ENCODE measurements at places on chromosomes 4 and X.

- DNase-seq = no peak
Measured at GRCh38 chr4:40856840-40857362, 107.1 kb downstream of the NSUN7 start.

DNA sequence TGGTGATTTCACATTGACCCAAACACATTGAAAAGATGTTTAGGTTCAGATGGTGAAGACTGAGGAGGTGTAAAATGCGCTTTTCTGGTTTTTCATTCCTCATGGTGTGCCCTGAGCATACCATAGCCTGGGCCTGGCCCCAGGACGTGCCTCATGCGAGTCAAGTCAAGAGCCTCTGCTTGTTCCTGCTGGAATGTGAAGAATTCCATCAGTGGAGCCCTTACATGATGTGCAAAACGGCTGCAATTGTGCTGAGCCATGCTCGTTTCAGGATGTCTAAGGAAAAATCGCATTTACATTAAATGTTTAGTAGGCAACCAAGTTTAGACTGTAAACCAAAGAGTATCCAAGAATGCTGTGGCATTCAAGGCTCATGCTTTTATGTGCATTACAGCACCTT lies 34.9 kb downstream of the GYG2 start:
- DNase-seq = no peak

DNA sequence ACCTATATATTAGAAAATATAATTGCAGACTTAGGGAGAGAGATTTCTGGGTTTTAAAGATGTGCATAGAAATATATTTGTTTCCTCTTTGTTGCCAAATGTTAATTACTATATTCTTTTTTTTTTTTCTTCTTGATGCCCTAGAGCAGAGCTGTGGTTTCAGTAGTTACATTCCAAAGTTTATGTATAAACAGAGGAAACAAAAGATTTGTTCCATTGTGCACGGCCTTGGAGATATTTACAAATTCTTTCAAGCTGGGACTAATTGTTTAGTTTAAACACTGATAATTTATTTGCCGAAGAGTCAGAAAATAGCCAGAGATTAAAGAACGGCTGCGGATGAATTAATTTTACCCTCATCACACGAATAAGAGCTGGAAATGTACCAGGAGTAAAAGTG lies 85.1 kb downstream of the USP46 start:
- no peak for DNase-seq

- no peak for DNase-seq
Measured at GRCh38 chr4:140372751-140373327, 607 bp upstream of the SCOC start.

- DNase-seq = no peak
Measured at GRCh38 chr4:73843369-73843768, 6.9 kb downstream of the CXCL6 start.

DNA sequence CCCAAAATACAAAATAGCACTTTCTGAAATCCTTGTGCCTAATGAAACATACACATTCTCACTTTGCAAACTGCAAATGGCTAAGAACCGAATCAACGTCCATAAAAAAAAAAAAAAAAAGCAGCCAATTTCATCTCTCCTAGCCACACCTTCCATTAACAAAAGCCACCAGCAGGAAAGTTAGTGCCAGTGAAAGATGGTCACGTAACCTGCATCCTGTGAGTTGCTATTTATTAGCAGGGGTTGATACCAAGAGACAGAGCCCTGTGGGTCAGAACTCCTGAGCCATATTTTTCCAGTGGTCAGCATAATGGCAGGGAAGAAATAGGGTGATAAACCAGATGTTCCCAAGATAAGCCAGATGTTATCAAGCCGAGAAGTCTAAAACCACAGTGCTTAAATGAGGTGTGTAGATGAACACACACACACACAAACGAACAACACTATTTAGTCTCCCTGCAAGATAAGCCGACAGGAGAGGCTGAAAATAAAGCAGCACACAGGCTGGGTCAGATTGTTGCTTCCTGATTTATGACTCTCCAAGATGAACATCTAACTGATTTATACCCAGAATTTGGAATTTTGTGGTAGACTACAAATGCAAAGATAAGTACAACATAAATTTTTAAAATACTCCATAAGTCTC lies 11.5 kb downstream of the PPARGC1A start:
- DNase-seq = no peak

GRCh38 chr4:113094331-113094730 lies 44.9 kb downstream of the ANK2 start:
- no peak for DNase-seq

DNA sequence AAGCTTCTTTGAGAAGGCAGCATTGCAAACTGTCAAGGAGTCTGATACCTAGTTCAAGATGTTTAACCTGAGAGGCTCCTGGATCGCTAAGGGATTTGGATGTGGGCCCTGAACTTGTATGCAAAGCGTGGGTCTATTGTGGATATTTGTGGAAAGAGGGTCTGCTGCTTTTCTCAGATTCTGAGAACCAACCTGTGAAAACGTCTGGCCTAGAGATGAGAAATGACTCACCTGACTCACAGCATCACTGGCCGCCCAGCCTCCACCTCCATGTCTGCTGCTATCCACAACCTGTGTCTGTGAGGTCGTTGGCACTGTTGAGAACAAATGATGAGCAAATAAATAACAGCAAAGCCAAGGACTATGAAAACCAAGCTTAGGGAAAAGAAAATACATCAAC lies 33.3 kb upstream of the PROM1 start:
- DNase-seq = no peak

GRCh38 chr4:145937971-145938611 lies 532 bp downstream of the ZNF827 start:
- DNase-seq = no peak

- no peak for DNase-seq
Measured at GRCh38 chr4:15931451-15932210, 6.9 kb downstream of the FGFBP1 start.

DNA sequence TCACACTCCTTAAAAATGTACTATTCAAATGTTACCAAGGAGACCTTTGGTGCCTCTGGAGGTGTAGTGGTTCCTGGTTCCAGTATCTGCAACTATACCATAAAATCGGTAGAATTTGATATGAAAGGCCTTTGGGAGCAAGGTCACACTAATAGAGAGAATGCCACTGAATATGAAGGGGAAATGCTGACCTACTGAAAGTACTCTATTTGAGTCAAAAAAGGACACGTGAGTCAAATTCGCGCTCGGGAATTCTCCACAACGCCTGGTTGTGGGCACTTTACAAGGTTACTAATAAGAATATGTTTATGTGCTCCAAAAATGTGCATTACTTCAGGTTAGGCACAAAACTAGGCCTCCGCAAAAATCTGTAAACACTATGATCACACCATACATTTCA lies 39.5 kb upstream of the RELL1 start:
- DNase-seq = no peak

DNA sequence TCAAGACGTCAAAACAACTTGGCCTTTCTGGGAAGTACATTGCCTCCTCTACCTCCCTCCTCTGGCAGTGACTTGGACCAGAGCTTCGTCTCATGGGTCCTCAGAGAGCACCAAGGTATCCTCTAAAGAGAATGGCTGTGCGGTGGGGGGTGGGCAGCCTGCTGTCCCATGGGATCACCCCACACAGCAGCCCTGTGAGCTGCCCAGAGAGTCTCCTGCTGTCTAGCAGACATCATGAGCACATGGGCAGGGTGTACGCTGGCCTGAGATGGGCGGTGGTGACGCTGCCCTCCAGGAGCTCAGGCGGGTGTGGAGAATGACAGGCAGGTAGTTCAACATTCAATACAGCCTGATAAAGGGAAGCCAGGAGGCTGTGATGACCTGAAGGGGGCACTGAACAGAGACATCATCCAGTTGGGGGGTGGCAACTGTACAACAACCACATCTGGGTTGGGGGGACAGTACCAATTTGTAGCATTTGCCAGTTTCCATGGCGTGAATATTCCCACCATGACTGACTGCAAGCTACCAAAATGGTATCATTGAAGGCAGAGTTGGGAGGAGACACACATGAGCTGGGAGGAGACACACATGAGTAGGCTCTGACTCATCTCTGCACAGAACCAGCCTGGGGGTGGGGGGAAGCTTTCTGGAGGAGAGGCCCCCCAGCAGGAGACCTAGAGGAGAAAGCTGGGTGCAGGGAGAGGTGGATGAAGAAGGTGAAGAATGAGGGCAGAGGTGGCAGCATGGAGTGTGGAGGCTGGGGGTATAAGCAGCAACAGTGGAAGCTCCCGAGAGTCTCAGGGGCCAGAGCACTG lies 35.9 kb downstream of the C4orf50 start:
- DNase-seq = no peak

DNA sequence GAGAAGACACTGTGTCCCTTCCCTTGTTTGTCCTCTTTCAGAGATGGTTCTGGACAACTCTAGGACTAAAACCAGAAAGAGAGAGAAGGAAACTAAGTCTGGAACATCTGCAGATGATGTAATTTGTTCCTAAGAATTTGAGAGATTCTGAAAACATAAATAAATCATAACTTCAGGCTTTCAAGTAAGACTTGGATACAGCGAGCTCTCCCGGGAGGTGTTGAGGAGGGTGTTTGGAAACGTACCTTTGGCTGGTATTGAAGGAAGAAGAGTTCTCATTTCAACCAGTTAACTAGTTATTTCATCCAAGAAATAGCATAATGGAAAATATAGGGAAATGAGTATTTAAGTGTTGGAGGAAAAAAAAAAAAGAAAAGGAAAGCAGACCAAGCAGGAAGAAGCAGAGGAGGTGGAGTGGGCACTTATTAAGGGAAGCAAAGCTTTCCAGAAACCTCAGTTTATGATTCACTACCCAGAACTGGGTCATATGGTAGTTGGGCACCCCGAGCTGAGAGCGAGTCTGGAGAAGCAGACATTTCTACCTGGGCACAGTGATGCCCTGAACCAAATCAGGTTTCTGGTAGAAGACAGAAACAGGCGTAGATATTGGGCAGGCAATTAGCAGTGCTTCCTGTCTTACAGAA lies 26.9 kb downstream of the CCNG2 start:
- DNase-seq = no peak

DNA sequence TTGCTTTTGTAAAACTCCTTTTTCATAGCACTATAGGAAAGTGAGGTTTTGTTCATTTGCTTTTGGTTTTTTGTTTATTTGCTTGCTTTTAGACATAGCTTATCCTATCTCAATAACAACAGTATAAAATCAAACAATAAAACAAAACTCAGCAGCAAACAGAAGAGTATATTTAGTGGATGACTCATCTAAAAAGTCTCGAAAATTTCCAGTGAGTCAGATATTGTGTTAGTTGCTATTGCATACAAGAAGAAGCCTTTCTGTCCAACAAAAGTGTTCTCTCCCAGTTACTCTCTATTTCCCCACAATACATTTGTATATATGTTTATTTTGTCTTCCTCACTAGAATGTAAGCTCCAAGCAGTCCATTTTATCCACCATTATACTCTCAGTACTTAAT lies 36.0 kb upstream of the NPNT start:
- peak; percentile 16 for DNase-seq

GRCh38 chr4:141132072-141132708 lies 1.1 kb downstream of the RNF150 start:
- DNase-seq = no peak

DNA sequence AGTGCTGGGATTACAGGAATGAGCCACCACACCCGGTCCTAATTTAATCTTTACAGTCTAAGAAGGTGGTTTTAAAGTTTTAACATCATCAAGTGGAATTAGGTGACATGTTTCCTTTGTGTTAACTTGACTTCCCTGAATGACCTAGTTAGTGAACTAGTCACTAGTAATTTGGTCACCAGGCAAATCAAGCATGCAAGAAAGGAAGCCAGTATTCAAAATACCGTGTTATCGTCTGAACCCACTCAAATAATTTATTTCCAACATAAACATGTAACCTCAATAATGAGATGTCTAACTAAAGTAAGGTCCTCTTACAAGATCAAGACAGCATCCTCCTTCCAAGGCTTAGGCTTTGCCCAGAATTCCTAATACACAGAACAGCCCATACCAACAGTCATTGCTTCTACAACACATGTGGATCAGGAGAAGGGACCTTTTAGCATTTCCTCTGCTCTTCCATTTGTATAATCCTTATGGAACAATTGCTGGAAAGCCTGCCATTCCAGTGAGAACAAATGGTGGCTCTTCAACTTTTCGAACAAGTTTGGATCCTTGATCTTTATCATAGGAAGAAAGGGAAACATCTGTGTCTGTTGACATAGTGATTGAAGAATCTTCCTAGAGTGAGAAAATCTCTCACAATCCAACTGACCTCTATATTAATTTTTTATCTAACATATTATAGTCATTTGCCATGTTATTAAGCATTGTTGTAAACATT lies 97.2 kb downstream of the ANXA3 start:
- no peak for DNase-seq

GRCh38 chrX:47958761-47959342 lies 44.9 kb downstream of the ZNF182 start:
- no peak for DNase-seq

DNA sequence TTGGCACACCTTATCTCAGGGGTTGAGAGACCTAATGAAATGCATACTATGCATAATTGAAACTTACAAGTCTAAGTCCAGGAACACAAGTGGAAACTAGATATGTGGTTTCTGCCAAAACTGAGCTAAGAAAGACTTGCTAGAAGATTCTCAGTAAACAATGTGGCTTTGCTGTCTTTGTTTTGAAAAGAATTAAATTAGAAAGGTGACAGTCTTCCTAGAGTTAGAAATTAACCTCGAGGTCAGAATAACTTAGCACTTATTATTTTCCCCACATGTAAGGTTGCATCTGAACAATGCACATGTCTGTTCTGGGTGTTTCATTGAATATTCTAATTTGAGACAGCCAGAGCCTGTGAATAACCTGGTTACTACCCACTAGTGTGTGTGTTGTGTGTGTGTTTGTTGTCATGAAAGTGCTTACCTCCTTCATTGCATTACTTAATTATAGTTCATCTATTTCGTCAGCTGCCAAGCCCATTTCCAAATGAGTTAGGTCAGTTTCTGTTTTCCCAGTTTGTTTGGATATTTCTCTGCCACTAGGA lies 1.5 kb downstream of the EREG start:
- DNase-seq = no peak

- DNase-seq = no peak
Measured at GRCh38 chrX:12825801-12826200, 34.6 kb downstream of the PRPS2 start.

DNA sequence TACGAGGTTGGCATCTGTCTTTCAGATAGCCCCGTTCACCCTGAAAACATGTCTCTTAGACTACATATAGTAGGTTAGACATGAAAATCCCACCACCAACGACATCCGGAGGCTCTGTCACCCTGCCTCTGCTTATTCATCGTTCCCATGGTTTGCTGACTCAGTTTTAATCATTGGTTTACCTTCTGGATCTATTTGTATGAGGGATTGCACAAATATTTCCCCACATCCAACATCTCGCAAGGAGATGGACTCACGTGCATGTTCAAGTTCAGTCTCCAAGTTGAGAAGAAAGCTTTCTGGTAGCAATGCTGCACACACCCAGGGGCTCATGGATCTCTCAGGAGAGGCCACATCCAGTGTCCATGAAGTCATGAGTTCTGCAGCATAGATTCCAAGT lies 10.8 kb downstream of the CETN2 start:
- no peak for DNase-seq

- DNase-seq = no peak
Measured at GRCh38 chr4:55530167-55530566, 16.5 kb downstream of the CLOCK start.
